ENCODE measurements at places on chromosomes 6 and 20.

- DNase-seq = no peak
Measured at GRCh38 chr6:51303338-51303737, 484.7 kb downstream of the TFAP2B start.

DNA sequence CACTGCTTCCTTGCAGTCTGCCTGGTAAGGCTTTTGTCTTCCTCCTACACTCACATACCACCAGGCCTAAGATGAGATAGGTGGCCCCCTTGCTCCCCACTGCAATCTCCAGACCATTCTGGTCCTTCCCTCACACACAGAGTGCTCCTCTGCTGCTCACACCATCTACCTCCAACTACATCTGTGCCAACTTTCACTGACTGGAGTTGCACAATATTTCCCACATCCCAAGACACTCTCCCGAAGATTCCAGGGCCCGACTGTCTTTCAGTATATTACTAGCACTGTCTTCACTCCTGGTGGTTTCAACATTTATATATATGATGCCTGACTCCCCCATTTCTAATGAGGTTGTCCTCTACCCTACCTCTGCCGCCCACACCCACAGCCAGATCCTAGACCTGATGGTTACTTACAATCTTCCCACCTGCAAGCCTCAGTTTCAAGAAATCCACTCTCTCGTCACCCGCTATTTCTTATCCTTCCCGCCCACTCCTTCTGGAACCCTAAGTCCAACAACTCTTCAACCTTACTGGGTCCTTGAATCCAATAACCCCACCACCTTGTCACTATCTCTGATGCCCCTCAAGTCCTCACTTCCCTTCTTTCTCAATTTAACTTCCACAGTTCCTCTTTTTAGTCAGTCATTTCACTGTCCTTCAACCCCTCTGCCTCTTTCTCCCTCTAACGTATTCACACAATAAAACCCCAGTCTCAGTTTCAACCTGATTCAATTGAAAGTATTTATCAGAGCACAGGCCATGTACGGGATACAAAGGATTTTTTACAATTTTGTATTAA is 21.6 kb downstream of the RALGAPA2 start:
- no peak for DNase-seq

DNA sequence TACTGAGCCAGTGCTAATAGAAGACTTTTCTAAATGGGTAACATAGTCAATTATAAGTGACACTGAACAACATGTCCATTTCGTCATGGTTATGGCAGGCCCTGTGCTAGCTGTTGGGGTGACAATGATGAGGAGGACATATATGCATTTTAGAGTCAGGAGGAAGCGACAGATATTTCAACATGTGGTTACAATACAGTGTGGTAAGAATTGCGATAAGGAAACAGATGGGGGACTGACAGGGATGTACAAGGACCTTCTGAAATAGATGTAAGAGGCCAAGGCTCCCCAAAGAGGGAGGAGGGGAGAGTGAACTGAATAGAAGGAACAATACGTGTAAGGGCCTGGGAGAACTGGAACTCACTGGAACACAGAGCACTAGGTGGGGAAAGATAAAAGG is 11.7 kb downstream of the MMP24 start:
- no peak for DNase-seq

- no peak for DNase-seq
Measured at GRCh38 chr6:68197356-68197755, 437.7 kb upstream of the ADGRB3 start.

DNA sequence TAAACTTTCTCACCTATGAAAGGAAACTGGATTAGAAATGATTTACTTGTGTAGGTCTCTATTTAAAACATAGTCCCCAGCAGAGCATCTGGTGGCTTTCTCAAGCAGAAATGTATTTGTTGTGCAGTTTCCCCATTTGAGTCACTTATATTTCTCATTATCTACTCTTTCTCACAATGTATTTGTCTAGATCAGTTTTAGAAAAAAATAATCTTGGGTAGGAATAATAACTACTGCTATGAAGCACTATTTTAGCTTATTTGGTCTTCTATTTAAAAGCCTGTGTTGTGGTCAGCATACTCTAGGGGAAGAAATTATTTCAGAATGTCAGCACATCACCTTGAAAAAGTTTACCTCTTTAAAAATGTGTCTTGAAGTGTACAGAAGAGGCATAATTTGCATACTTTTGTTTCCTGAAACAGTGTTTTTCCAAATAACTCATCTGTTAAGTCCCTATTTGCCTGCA is 60.9 kb upstream of the PRL start:
- DNase-seq = no peak

GRCh38 chr20:4150070-4150441 is 134.7 kb upstream of the RNF24 start:
- no peak for DNase-seq

DNA sequence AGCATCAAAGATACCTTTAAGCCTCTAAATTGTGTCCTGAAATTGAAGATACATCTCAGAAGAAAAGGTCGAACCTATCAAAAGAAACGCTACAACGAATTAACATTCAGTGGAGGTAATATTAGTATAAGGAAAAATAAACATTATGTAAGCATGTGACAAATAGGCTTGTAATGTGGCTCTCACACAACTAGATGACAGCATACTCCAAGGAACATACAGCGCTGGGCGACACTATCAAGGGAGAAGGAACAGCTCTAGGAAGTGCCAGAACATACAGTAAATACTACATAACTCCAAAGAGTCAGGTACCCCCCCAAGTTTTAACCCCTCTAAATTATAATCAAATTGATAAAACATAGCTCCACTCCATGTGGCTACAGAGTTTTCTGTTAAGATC is 103.5 kb downstream of the LAMP5 start:
- no peak for DNase-seq

- DNase-seq = no peak
Measured at GRCh38 chr6:15842727-15843117, 179.9 kb upstream of the DTNBP1 start.

DNA sequence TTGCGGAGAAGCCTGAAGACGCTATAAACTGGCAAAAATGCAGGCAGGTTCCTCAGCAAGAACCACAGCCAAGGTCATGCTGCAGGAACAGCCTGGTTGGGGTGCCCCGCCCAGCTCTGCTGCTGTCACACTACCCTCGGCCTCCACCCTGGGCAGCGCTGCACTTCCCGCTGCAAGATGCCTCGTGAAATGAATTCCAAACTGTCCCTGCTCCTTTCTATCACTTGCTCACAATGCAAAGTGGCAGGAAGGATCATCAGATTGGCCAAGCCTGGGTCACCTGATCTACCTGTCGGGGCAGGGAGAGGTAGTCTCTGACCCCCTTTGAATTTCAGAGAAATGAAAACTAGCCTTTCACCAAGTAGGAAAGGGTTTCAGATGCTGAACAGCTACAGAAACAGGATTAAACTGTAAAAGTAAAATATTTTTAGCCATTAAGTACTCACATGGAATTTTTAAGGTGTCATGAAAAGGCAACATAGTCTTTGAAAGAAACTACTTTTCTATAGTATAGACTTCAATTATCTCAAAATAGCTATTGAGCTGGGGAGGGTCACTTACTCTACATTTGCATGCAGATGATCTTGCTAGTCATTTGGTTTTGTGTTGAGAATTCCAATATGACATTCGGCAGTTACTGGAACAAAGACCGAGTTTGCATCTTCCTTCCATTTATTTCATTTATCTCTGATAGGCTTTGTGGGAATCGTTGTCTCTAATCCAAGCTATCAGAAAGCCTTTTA is 236.4 kb upstream of the ASCC3 start:
- DNase-seq = no peak

- no peak for DNase-seq
Measured at GRCh38 chr20:59802018-59802417, 131.4 kb downstream of the SYCP2 start.

- no peak for DNase-seq
Measured at GRCh38 chr6:5175635-5176034, 85.1 kb downstream of the LYRM4 start.

DNA sequence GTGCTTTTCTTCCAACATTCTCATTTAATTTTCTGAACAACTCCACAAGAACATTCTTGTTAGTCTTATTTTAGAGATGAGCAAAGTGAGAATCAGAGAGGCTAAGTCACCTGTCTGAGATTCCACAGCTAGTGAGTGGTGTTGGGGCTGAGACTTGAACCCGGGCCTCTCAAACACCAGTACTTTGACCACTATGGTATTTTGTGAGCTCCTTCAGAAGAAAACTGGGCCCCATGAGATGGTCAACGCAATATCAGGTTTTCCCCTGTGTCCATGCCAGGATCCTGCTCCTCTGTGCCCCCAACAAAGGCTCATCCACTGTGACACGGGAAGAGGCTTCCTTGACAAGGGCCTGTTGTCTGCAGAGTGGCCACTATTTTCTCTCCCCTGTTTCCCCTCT is 51.9 kb downstream of the MAFB start:
- no peak for DNase-seq

- no peak for DNase-seq
Measured at GRCh38 chr20:34249291-34249690, 8.1 kb downstream of the ASIP start.

DNA sequence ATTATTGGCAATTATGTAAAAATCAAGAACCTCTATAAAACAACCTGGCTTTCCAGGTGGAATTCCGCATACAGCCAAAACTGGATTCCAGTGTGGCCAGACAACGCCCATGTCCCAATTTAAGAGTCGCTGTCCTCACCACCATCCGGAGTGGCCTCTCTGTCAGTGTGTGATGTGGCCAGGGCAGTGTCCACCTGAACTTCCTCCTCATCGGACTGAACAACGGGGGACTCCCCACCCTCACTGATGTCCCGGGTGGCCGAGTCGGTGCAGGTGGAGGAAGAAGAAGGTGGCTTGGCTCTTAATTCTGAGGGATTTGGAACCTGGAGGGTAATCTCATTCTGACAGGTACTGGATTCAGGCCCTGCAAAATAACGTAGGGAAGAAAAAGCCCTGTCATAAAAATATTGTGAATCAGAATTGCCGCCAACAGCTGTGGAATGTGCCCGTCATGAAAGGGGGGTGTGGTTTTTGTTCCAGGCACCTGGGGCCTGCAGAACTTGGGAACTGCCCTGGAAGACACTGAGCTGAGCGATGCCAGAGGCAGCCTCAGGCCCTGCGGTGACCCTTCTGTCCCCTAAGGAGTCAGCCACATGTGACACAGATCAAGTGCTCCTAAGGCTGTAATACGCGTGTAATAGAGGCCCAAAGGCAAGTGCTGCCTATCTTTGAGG is 139.8 kb downstream of the DTNBP1 start:
- peak; percentile 37 for DNase-seq

DNA sequence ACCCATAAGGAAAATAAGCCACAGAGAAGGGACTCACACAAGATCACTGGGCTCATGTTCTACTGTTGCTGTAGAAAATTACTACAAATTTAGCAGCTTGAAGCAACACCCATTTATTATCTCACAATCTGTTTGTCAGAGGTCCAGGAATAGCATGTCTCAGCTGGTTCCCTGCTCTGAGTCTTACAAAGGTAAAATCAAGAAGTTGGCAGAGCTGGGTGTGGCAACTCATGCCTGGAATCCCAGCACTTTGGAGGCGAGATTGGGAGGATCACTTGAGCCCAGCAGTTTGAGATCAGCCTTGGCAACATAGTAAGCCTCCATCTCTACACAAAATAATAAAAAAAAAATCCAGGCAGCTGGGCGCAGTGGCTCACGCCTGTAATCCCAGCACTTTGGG is 28.5 kb upstream of the ZNF831 start:
- no peak for DNase-seq

DNA sequence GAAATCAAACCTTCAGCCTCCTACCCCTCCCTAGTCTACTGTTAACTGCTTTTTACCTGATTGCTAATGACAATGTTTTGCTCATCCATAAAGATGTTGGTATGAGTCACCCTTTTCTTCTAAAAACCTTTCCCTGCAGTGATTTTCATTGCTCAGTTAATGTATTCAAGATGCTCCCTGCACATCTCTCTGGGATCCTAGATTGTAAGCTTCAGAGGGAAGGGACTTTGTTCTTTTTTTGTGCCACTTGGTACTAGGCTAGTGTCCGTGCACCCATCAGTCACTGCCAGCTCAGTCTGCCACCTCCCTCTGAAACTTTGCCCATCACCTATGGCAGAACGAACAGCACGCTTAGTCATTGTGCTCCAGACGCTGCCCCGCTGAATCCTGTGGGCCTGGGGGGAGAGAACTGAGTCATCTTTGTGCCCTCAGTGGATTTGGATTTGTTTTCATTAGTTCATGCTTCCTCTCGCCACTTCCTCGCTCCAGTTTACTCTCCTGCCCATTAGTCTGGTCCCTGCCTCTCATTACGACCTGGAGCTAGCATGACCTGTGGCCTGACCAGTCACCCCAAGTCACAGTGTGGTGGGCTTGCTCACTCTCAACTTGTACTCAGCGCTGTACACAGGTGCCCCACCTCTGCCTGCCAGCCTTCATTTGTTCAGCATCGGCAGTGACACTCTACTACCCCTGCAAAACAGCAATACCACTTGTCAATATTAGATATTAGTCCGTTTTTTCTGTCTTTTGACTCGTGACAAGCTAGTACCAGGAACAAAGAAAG is 78.0 kb upstream of the TMEM181 start:
- DNase-seq = no peak

GRCh38 chr6:37187321-37188022 is 17.5 kb downstream of the PIM1 start:
- no peak for DNase-seq

GRCh38 chr6:145887969-145888368 is 73.4 kb upstream of the FBXO30 start:
- no peak for DNase-seq

GRCh38 chr6:43088654-43089056 is 12.5 kb downstream of the PTK7 start:
- DNase-seq = peak; percentile 4

GRCh38 chr6:12785301-12785700 is 68.7 kb downstream of the PHACTR1 start:
- no peak for DNase-seq

GRCh38 chr20:1209447-1210387 is 6.5 kb downstream of the C20orf202 start:
- DNase-seq = no peak

GRCh38 chr6:15252195-15252594 is 6.3 kb downstream of the JARID2 start:
- no peak for DNase-seq

DNA sequence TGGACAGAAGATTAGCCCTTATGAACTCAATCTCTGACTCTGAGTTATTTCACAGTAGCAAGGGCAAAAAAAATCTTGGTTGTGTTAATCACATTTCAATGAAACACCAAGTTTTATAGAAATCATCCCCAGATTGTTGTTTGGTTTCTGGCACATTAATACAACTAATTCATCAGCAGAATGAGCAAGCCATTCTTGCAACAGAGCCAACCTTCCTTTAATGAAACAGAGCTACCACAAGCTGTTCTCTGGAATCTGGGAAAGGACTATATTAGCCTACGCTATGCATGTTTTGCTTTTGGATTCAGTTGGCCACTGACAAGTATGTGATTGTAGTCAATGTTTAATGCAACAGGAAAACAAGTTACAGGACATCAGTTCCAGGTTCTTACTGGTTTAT is 13.8 kb upstream of the POPDC3 start:
- DNase-seq = no peak

Data from right forelimb (tissue), 1 donor.